ENCODE measurements at places on chromosomes 12 and 14.

DNA sequence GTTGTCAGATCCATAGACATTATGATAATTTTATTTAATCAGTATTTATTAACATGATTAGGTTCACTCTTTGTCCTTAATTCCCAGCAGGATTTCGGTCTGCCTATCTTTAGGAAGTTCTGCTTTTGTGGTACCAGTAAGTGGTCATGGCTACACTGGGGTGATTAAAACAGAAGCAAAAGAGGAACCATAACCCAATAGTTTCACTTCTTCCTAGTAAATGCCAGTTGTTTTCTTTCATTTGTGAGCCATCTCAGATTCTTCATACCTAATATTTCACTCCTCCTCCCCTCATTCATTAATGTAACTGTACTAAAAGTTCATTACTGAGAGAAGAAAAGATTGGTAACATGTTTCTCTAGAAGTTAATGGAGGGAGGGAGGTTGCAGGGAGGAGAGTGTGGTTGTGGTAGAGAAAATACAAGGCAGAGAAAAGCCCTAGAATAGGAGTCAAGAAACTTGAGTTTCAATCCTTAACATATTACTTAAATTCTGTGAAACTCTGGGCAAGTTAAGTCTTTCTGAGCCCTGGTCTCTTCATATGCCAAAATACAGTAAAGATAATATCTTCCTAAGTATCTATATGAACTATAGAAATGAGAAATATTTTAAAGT, 101.2 kb downstream of the PEBP1 start:
- no peak for DNase-seq

- no peak for DNase-seq
Observed at GRCh38 chr12:89960011-89960507, 251.4 kb upstream of the ATP2B1 start.

DNA sequence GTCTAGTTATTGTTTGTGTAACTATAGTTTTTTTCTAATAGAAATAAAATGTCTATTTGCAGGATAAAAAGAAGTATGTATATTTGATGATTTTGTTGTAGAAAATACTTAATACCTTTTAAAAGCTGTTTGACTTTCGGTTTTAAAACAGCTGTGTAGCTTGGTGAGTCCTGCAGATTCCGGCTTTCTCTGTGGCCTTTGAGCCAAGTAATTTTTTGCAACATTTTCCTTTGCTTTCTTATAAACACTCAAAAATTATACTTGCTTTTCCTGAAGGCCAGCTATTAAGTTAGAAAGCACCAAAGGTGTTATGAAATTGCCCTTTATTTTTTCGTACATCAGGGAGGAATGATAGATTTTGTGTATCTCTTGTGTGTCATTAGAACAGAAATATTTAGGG, 63.6 kb downstream of the CRADD start:
- DNase-seq, result peak; percentile 25

DNA sequence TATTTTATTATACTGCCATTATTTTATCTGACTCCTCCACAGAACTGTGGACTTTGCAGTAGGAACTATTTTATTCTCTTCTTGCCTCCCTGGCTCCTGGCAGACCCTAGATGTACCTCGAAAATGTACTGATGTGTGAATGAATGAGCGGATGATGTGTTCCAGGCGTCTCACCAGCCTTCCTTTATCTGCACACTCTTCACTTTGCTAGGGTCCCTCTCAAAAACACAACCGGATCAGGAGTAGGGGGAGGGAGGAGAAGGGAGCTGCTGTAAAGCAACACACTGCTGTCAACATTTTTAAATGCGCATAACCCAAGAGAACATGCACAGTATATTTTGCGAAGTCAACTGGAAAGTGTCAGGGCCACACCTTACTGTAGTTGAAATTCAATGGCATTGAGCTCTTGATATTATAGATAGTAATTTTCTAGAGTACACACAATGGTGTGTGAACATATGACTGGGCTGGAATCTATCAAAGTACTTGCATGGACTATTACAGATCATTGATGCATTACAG, 36.3 kb downstream of the SRGAP1 start:
- DNase-seq, result no peak

DNA sequence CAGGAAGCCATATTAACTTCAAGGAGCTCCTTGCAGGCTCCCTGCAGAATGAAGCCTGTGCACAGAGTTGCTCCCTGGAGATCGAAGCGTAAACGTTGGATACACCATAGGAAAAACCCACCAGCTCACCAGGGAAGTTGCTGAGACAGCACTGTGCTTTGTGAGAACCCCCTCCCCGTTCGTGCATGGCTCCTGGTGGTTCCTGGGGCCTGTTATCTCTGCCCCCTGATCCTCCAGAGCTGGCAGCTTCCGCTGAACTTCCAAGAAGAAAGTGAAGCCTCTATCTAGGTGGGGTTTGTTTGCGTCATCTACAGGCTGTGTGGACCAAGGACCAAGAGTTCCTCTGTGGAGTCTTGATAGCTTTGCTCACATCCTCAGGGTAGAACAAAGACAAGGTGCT, 2.4 kb upstream of the CCDC85C start:
- DNase-seq, result no peak

DNA sequence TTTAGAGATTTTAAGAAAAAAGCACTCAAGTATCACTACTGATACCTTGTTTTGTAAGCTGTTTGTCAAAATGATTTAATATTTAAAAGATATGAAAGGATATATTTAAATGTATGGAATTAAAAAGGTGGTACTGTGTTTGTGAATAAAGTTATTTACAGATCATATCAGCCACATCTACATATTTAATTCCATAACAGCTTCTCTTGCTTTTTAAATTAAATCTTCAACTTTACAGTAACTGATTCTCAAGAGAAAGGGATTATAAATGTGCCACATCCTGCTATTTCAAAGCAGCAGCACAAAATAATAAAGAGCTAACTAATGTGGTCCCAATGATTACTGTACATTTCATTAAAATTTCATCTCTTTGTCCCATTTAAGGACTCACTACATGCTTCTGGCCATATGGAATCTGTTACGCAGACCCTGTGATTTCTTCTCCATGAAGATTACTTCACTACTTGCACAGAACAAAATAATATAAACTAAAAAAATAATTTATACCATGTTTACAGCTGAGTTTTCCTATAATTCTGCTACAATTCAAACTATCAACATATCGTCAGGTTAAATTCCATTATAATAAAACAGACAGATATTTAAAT, 117.8 kb downstream of the MED13L start:
- no peak for DNase-seq

GRCh38 chr14:102779084-102779462, 1.8 kb downstream of the TRAF3 start:
- no peak for DNase-seq

DNA sequence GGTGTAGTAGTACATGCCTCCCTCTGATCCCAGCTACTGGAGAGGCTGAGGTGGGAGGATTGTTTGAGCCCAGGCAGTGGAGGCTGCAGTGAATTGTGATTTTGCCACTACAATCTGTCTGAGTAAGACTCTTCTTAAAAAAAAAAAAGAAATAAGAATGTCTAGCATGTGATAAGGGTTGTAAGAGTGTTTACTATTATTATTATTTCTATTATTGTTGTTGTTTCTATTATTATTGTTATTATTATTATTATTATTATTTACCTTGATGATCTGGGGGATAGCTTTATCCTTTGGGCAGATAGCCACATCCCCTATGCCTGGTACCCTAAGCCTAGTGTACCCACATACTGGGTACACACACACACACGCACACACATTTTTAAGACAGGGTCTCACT, 4.3 kb downstream of the OAS3 start:
- no peak for DNase-seq

- DNase-seq, result no peak
Observed at GRCh38 chr12:101859664-101860607, 17.4 kb upstream of the DRAM1 start.

- DNase-seq, result no peak
Observed at GRCh38 chr14:37172936-37173614, 669 bp upstream of the SLC25A21 start.

- no peak for DNase-seq
Observed at GRCh38 chr12:108714866-108715265, 16.5 kb downstream of the CORO1C start.

- DNase-seq, result no peak
Observed at GRCh38 chr12:26195250-26195640, at the start of gene SSPN. Gene SSPN (plus strand): TSS chr12:26195573. CDS start chr12:26195673, 100 bp downstream.

GRCh38 chr12:113318046-113318656, 16.8 kb downstream of the SLC8B1 start:
- no peak for DNase-seq

DNA sequence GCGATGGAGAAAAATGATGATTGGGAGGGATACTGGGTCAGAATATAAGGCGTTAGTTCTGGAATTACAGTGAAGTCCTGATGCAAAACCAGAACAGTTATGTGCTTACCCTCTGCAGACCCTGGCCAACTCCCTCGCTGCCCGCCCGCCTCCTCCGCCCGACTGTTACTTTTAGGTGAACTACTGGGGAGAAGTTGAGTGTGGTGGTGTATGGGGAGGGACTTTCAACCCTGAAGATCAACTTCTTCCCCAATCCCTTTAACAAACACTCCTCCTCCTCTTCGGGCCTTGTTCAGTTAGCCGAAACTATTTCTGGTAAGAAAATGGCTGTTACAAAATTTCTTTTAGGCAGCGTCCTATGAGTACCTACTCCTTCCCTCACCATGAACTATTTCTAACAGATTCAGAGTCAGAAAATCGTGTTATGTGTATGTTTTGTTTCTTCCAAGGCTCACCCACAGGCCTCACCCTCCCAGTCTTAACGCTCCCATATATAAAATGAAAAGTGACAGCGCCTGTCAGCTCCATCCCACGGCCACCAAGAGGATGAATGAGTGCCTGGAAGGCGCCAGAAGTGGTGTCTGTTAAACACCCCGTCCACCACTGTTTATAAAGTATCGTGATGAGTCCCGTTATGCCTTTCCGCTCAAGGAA, 1.3 kb downstream of the FBXO33 start:
- DNase-seq, result no peak

GRCh38 chr14:33163109-33163508, 224.4 kb downstream of the NPAS3 start:
- no peak for DNase-seq

DNA sequence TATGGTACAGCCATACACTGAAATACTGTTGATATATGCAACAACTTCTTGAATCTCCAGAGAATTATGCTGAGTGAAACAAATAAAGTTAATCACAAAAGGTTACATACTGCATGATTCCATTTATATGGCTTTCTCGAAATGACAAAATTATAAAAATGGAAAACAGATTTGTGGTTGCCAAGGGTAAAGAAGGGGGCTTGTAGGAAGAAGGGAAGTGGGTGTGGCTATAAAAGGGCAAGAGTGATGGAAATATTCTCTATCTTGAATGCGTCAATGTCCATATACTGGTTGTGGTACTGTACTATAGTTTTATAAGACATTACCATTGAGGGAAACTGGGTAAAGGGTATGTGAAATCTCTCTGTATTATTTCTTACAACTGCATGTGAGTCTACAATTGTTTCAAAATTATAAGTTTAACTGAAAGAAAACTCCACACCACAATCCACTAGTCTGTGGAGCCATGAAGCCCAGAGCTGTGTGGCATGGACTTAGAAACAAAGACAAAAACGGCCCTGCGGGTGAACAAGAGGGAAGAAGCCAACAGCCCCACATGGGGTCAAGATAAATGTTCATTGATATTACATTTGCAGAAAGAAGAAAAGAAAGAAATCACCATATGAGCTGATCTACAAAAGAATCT, 18.3 kb upstream of the TSPAN11 start:
- DNase-seq, result no peak

DNA sequence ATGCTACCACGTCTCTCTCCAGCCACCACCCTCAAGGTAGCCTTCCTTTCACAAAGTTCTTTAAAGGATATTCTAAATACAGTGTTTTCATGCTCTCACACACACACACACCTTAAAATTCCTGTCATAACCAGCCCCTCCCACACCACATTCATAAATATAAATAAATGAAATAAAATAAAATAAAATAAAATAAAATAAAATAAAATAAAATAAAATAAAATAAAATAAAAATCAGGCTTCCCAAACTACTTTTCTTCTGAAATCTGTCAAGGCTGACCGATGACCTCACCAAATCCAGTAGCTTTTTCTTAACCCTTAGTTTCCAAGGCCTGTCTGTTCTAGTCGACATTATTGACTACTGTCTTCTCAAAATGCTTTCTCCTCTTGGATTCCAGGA, 378.4 kb downstream of the SEC23A start:
- no peak for DNase-seq

GRCh38 chr12:76666290-76666835, 97.6 kb upstream of the ZDHHC17 start:
- DNase-seq, result no peak

- no peak for DNase-seq
Observed at GRCh38 chr12:49461221-49461620, 77.6 kb upstream of the KCNH3 start.

DNA sequence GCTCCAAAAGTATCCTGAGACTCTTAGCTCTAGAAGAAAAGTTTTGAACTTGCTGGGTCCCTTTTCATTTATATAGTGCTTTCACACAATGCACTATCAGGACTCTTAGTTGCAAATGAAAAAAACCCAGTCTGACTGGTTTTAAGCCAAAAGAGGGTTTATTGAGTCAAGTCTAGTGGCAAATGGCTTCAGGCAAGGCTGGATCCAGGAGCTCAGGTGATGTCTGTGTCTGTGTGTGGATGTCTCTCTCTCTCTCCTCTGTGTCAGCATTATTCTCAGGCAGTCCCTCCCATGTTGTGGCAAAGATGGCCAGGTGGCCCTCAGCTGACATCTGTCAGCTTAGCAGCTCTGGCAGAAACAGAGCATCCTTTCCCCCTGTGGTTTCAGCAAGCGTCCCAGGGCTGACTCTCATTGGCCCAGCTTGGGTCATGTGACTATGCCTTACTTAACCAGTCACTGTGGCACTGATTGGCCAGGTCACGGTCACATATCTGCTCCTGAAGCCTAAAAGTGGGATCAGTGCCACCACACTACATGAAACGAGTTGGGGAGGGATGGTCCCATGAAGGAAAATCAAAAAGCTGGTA, 6.2 kb downstream of the TMEM120B start:
- DNase-seq, result no peak

- no peak for DNase-seq
Observed at GRCh38 chr12:111788178-111788654, 21.5 kb downstream of the ALDH2 start.

- peak; percentile 18 for DNase-seq
Observed at GRCh38 chr12:108967869-108968540, 52.9 kb downstream of the SVOP start.

GRCh38 chr12:108102363-108102762, 26.7 kb upstream of the WSCD2 start:
- DNase-seq, result no peak

Measured in H4 (cell line).